ENCODE measurements at places on chromosomes 5 and 9.
A peak's percentile ranks its signal among the peaks of the same experiment; 100 is the strongest.

GRCh38 chr9:127753622-127754021 is 18.5 kb upstream of the TOR2A start:
- no peak for DNase-seq

DNA sequence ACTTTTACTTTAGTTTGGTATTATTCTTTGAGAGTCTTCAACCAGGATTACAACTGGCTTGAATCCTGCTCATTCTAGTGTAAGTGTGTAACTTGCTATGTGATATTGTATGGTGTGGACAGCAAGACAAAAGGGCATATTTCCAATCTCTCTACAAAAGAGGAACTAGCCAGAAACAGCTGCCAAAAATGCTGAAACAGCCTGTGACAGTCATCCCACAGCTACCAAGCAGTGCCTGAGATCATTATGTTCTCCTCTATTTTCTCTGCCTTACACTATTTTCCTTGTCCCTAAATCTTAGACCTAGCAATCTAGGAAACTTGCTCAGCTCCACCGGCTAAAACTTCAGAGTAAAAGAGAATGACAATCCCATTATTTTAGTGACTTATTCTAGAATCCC is 42.8 kb downstream of the WDR41 start:
- DNase-seq = peak; percentile 90

- peak; percentile 82 for DNase-seq
Observed at GRCh38 chr9:95157481-95158151, 159.9 kb downstream of the FANCC start.

DNA sequence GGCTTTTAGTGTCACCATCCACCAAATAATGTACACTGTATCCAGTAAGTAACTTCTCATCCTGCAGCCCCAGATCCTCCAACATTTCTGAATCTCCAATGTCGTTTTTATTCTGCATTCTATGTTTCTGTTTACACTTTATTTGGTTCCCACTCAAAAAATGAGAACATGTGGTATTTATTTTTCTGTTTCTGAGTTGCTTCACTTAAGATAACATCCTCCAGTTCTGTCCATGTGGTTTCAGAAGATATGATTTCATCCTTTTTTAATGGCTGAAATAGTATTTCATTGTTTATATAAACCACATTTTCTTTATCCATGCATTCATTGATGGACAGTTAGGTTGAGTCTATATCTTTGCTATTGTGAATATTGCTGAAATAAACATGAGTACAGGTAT is 677.3 kb upstream of the FTMT start:
- DNase-seq = peak; percentile 30

DNA sequence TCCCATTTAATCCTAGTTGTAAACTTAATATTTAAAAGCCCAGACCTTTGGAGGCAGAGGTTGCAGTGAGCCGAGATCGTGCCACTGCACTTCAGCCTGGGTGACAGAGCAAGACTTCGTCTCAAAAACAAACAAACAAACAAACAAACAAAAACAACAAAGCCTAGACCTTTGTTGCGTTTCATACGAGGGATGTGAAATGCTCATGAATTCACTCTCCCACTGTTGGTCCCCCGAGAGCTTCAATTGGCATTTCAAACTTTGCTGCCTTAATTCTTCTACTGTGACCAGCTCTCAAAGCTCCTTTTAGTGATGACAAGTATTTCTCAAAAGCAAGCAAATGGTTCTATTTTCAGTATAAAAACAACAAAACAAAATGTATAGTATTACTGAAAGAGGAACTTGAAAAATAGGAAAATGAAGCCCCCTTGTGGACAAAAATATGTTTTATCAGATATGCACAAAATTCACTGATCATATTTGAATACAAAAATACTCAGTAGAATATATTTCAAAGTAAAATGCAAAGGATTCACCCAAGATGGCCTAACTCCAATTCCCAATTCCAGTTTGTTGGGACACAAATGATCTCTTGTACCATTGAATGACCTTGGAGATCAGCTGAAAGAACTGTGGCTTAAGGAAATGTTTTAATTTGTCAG is 140.4 kb downstream of the ESM1 start:
- peak; percentile 82 for DNase-seq

DNA sequence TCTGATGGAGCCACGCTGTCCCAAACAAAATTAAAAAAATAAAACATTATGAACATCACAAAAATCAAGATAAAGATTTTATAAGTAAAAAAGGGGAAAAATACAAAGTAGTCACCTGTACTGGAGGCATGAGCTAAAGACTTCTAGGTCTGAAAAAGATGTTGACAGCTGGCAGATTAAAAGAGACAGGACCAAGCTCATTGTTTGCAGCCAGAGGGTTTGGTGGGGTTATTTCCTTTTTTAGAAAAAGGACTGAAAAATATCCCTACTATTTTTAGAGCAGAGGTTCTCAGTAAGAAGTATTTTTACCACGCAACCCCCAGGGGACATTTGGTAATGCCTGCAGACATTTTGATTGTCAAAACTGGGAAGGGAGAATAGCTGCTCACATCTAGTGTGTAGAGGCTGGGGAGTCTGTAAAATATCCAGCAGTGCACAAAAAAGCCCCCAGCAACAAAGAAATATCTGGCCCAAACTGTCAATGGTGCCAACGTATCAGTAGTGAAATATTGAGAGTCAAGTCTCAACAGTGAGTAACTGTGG is 353.4 kb downstream of the TLE1 start:
- DNase-seq = no peak

DNA sequence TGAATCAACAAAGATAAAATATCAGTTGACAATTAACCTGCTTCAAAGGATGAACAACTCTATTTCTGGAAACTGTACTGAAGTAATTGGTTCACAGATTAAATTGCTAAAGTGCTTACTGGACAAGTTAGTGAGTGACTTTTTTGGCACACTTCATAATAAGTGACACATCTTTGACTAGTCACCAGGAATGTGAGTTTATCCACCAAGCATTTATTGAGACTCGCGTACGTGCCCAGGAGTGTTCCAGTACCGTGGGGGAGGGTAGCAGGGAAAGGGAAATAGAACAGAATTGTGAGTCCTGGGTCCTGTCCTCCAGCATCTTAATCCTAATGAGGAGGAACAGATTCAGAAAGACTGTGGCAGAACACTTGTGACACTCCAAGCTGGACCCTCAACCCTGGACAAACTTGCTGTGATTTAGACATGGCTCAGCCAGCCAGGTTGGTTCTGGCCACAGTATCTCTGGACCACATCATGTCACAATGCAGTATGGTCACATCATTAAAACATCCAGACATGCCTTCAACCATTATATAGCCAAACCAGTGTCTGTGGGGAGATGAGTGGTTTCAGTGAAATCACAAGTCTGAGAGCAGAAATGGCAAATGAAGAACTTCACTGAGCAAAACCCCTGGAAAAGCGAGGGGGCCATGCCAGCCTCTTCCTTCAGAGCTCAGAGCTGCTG is 623.1 kb downstream of the BNC2 start:
- no peak for DNase-seq

DNA sequence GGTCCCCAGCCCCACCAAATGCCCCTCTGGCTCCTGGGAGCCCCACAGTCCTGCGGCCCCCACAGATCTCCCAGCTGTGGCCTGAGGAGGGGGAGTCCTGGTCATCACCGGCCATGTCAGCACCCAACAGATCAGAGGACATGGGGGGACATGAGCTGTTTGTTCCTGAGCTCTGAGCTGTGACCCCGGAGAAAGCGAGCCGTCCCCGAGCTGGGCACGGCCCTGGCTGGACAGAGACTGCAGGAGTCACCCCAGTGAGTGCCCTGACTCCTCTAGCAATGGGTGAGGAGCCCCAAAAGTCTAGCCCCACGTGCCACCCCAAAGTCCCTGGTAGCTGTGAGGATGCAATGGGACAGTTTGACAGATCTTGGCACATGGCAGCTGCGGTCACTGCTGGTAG is 25.7 kb downstream of the CCDC187 start:
- no peak for DNase-seq

DNA sequence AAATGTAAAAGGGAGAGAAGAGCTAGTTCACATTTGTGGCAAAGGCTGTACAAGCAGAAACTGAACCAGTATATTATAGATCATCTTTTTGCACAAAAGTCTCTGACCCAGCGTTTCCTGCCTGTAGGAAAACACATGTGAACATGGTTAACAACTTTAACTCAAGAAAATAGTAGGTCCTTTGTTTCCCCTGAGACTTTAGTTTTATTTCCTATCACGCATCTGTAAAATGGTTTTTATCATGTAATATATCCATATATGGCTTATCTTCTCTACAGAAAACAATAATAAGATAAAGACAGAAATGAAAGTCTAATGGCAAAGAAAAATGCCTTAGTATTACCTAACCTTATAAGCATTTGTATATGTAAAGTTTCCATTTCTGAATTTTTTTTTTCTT is 2.7 kb downstream of the KIF3A start:
- no peak for DNase-seq

DNA sequence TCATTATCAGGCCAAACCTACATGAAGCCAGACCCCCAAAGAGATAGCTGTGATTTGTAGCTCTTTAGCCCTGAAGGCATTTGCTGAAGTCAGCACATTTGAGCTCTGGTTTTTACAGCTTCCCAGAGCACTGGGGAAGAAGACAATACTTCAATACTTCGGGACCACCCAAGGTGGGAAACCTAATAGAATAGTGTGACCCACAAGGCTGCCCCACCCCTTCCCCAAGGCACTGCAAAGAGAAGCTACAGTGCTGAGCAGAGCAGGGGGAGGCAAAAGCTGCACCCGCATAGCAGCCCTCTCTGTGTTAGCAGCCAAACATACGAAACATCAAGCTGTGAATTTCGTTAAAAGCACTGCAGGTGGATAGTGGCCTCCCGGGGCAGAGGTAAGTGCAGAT is 87.3 kb downstream of the HSD17B3 start:
- no peak for DNase-seq

DNA sequence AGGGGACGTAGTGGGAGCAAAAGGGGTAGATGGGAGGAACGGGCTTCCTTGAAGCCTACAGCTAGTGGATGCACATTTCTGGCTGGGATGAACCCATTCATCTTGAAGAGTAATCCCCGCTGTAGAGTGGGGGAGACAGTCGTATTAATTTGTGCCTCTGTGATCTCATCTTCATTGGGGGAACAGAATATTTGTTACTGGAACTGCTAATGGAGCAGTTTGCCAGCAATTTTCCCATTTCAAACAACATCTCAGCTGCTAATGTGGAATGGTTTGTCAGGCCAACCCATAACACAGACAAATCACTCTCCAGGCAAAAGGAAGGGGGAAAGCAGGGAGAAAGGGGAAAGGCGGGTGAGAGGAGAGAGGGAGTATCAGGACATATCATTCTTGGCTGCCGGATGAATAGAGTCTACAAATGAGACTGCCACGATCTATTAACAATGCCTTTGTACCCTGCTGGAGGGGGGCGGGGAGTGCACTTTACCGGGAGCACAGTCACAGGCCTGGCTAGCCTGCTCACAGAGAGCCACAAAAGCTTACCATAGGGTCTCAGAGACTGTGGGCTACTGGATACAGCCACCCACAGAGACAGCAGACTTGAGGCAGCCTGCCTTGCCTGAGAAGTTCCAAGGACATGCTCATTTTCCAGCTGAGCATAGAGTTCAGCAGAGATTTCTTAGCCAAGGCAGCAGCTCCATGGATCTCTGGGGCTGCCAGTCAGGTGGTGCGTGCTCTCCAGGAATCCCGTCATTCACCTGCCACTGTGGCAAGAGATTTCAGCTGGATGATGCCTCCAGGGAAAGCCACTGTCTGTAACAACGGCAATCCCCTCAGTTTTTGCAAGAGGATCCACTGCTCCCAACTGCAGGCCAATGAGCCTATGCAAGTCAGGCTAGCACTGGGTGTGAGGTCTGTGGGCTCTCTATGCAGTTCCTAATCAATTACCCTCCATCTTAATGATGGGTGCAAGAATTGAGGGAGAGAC is 217.7 kb upstream of the PANK3 start:
- no peak for DNase-seq

- no peak for DNase-seq
Observed at GRCh38 chr5:140035881-140036280, 7.2 kb downstream of the NRG2 start.

DNA sequence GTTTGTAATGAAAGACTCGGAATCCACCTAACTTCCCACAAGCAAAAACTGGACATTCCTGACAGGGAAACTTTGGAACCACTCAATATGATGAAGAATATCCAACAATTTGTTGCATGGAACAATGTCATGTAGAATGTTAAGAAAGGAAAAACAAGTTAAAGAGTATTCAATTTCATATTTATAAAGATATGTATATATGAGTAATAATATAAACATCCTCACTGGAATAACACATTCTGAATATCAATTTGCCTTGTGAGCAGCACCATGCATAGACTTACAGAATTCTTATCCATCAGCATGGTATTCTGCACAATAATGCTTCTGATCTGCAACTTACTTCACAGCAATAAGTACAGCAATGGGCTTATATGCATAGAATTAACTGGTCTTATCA is 650.3 kb downstream of the SEMA5A start:
- no peak for DNase-seq

- no peak for DNase-seq
Observed at GRCh38 chr9:136853596-136854112, 1.5 kb downstream of the MAMDC4 start.

DNA sequence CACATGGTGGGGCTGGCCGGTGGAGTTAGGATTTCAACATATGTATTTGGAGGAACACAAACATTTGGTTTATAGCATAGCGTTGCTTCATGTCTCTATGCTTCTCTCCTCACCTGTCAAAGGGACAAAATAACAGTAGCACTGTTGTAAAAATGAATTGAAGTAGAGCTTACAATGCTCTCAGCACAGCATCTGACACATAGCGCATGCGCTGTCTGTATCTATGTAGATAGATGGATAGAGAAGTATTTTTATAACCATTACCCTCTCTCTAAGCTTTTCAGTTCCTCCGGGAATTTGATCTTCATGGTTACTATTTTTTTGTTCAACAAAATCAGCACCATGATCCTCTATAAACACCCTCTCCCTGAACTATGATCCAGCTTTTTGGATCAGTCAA is 166.0 kb downstream of the TTLL11 start:
- DNase-seq = no peak

GRCh38 chr5:134148316-134148715 is 28.4 kb downstream of the SKP1 start:
- no peak for DNase-seq

- no peak for DNase-seq
Observed at GRCh38 chr9:89427621-89428221, 70.2 kb downstream of the SEMA4D start.

- DNase-seq = no peak
Observed at GRCh38 chr5:132461569-132462070, 29.0 kb downstream of the IRF1 start.

- DNase-seq = no peak
Observed at GRCh38 chr5:32420506-32420905, 24.0 kb downstream of the ZFR start.

GRCh38 chr5:134149571-134150303 is 27.0 kb downstream of the SKP1 start:
- no peak for DNase-seq

GRCh38 chr5:179509239-179509638 is 41.1 kb upstream of the RUFY1 start:
- peak; percentile 49 for DNase-seq

DNA sequence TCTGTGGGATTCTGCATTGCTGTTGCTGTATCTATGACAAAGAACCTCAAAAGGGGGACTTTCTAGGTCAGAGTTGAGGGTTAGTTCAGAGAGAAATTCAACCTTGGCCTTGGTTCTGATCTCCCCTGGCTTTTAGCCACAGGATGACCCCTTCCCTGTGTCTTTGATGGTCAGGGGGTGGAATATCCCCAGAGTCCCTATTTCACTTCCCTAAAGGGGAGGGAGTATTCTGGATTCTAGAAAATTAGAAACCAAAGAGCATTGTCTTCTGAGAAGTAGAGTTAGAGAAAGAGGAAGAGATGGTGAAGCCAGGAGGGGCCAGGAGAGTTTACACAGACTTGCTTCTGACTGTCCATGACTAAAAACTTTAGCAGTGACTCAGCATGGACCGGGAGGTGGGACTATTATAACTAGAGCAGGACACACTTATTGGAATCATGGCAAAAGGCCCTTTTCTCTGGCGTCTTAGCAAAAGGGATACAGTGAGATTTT is 56.2 kb upstream of the LPAR1 start:
- peak; percentile 91 for DNase-seq

Measured in OCI-M1 (cell line).